ENCODE measurements at places on chromosomes 7 and 10.

GRCh38 chr10:93874309-93875031, 19.3 kb upstream of the SLC35G1 start:
- no peak for DNase-seq

DNA sequence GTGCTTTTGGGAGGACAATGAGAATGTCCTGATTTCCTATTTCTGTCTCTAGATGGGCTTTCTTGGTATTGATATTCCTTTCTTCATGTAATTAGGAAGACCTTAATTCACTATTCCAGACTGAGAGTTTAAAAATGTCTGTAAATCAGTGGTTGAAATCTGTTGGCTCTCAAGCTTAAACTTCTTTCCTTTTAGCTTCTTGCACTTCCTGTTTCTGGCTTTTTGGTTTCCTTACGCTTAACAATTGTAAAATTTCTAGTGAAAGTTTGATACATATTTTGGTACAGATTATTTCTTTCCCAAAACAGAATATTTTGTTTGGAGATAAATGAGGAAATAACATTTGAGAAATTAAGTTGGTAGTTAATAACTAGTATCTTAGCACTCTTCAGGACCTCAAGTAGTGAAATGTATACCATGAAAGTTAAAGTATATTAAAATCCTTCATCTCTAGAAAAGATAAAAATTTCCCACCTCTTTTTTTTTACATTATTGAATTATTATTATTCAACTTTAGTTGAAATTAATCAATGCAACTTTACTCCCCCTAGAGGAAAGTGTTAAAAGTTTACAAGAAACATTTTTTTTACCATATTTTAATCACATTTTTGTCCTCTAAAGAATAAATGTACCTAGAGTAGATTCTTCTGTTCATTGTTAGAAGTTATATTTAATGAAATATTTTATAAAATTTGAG, 137.2 kb downstream of the PHTF2 start:
- DNase-seq: no peak

GRCh38 chr10:61765176-61766087, 102.7 kb downstream of the CABCOCO1 start:
- no peak for DNase-seq

GRCh38 chr10:102595293-102595692, 49.0 kb upstream of the TRIM8 start:
- no peak for DNase-seq

DNA sequence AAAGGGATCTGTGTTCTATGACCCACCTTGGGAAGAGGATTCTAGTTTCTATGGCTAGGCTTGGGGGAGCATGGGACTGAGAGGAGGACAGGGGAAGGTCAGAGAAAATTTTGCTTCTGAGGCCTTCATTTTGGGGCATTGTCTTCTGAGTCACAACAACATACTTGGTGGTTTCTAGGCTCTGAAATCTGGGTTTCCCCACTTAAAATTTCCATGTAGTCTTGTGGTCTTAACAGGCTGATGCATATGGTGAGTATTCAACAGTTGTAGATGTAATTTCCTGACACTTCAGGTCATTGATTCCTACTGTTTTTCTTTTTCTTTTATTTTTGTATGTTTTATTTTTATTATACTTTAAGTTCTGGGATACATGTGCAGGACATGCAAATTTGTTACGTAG, 88.5 kb downstream of the ANKRD7 start:
- no peak for DNase-seq

DNA sequence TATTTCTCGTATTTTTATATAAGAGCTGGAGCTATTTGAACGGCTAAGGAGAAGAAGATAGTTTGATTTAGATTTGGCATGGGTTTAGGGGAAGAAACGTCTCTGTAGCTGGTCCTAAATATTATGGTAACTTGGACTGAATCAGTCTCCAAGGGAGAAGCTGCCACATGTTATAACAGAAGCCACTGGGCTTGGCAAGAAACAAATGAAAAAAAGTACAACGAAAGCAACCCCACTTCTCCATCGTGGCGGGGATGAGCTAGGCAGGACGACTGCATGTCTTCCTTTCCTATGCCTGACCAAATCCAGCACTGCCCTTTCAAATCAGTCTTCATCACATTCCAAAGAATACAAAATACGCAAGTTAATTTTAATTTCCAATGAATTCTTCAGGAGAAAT, 196.7 kb upstream of the KLF14 start:
- no peak for DNase-seq

GRCh38 chr10:21523557-21524008, 1.9 kb downstream of the SKIDA1 start:
- DNase-seq: no peak

- peak; percentile 18 for DNase-seq
Observed at GRCh38 chr10:3775696-3776551, 9.1 kb downstream of the KLF6 start.

- no peak for DNase-seq
Observed at GRCh38 chr7:97305589-97305988, 188.1 kb downstream of the SDHAF3 start.

- peak; percentile 82 for DNase-seq
Observed at GRCh38 chr7:99392659-99393354, 15.6 kb downstream of the PDAP1 start.

- peak; percentile 21 for DNase-seq
Observed at GRCh38 chr7:94656925-94657731, 1.2 kb upstream of the SGCE start.

- no peak for DNase-seq
Observed at GRCh38 chr10:20887706-20888555, 9.2 kb downstream of the NEBL start.

GRCh38 chr10:132940791-132941465, 1.4 kb downstream of the CFAP46 start:
- no peak for DNase-seq

DNA sequence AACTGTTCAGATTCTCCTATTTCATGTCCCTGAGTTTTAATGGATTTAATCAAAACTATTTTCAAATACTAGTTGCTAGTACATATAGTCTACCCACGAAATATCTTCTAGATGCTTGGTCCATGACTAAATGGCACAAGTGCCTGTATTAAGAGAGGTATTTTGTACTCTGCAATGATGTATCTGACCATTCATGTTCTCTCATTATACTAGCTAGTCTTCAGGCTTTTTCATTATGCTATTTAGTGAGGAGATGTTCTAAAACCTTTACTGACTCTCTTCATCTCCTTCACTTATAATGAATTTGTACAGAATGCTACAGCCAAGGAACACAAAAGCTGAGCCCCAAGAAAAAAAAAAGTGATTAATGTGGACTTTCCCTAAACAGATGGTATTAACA, 222.5 kb downstream of the AHR start:
- no peak for DNase-seq

DNA sequence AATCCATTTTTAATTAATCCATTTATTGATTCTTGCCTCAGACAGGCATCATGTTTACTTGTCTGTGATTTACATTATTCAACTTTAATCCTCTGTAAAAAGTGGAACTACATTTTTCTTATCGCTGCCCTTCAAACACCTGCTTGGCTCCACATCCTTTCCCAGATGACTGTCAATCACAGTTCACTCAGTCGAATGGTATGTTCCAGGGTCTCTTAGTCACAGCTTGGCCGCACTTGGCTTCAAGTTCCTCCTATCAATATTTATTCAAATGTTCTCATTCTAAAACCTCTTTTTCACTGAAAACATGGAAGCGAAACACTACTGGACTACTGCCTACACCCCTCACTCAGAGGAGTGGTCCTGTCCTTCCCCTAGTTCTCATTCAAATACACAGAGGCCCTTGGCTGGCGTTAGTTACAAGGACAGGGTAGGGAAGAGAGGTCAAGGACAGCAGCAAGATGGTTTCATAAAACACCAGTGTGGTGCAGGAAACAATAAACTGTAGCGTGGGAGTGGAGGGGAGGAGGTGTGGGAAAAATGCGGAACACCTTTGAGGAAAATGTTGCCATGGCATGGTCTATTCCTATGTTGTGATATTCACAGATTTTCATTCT, 143.2 kb downstream of the USP6NL start:
- no peak for DNase-seq

- no peak for DNase-seq
Observed at GRCh38 chr7:106590209-106590816, 70.6 kb downstream of the CCDC71L start.

GRCh38 chr10:110151467-110151866, 55.9 kb upstream of the MXI1 start:
- DNase-seq: no peak

- no peak for DNase-seq
Observed at GRCh38 chr10:12597788-12598765, 248.7 kb downstream of the CAMK1D start.

GRCh38 chr10:200405-200804, 65.2 kb downstream of the ZMYND11 start:
- DNase-seq: no peak

GRCh38 chr7:156230576-156230975, 410.0 kb upstream of the RNF32 start:
- DNase-seq: no peak

GRCh38 chr10:2948127-2948854, 119.1 kb upstream of the PFKP start:
- DNase-seq: no peak

GRCh38 chr7:21251151-21251800, 176.6 kb upstream of the SP4 start:
- DNase-seq: no peak

DNA sequence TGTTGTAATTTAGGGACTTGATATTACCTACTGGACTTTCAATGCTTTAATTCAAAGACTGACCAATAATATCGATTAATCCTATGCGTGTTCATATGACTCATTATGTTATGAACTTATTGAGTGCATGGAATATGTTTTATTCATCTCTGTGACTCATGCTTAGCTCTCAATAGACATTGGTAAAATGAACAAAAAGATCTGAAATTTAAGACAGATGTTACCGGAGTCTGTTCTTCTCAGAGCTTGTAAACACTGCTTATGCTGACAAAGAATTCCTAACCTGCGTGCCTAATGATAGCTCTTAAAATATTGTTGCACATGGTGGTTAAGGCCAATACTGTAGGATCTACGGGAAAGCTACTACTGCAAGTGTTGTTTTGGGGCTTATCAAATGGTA, 131.5 kb upstream of the ACBD5 start:
- no peak for DNase-seq

DNA sequence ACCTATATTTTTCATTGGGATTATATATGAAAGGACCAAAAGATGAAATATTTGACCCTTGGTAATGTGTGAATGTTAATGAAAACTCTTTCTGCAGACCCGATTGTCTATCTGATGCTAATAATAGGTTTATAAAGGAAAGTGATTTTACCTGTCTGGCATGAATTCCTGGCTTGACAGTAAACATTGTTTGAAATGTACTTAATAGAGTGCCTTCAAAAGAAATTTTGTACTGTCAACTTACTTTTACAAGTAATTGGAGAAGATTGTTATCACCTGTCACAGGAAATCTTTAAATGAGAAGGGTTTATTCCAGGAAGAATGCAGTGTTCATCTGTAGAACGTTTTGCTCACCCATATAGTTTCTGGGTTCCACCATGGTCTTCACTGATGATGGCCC, 588.2 kb downstream of the INHBA start:
- no peak for DNase-seq

- DNase-seq: no peak
Observed at GRCh38 chr7:27928001-27928400, 188.0 kb downstream of the TAX1BP1 start.

- no peak for DNase-seq
Observed at GRCh38 chr7:55526770-55527169, 45.5 kb downstream of the VOPP1 start.

- no peak for DNase-seq
Observed at GRCh38 chr10:102523250-102524029, 19.7 kb downstream of the SUFU start.

- no peak for DNase-seq
Observed at GRCh38 chr10:94803307-94803706, 40.8 kb downstream of the CYP2C19 start.

- DNase-seq: no peak
Observed at GRCh38 chr10:54866666-54867065, 65.6 kb upstream of the PCDH15 start.

GRCh38 chr10:30371954-30372353, 22.9 kb upstream of the MTPAP start:
- no peak for DNase-seq

GRCh38 chr10:10776363-10776762, 241.3 kb upstream of the CELF2 start:
- no peak for DNase-seq

DNA sequence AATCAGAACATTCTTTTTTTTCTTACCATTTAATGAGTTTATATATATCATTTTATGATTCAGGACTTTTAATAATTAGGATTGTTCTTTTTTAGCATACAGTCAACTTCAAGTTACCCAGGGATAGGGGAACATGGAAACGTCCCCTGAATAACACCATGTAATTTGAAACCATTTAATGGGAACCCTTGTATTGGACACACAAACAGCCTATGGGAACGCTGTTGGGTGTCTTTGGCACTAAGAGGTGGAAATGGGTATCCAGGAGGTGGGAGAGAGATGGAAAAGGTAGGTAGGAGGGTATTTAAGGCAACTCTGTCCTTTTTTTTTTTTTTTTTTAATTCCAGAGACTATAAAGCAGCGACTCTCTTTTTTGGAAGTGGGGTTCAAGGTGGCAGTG, 2.6 kb downstream of the LUC7L2 start:
- DNase-seq: no peak

DNA sequence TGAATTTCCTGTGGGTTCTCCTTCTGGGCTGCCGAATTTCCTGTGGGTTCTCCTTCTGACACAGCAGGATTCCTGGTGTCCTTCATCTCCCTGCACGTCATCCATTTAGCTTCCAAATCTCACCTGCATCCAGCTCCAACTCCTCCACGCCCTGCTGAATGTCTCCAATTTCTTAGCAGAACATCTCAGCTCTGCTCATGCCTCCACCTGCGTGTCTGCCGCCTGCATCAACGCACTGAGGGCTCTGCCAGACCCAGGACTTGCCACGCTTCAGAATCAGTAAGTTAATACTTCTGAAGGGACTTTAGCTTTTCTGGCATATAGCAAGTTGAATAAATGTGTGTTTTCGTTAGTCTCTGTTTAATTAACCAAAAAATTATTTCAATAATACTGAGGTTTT, 31.1 kb upstream of the VIPR2 start:
- DNase-seq: no peak

- DNase-seq: no peak
Observed at GRCh38 chr10:69061305-69062161, 26.4 kb upstream of the SRGN start.

- no peak for DNase-seq
Observed at GRCh38 chr7:66176914-66177313, 28.2 kb upstream of the TPST1 start.

- DNase-seq: no peak
Observed at GRCh38 chr10:68516766-68517165, 10.6 kb downstream of the SLC25A16 start.

- no peak for DNase-seq
Observed at GRCh38 chr10:126598009-126598408, 72.5 kb downstream of the C10orf90 start.

DNA sequence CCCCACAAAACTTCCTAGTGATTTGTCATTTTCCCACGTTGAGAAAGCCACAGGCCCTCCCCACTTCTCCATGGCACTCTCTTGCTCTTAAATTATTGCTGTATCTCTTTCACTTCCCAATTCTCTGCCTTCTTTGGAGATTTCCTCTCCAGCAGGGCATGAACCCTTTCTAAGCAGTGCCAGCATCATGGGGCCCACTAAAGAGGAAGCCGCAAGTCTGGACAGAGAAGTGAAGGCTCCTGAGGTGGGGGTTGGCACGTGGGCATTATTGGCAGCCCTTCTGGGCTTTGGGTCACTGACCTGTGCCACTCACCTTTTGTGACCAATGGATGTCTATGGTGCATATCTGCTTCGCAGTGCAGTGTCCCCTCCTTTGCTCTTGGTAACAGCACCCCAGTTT, 97.7 kb upstream of the TCF7L2 start:
- DNase-seq: no peak

- DNase-seq: no peak
Observed at GRCh38 chr7:71454981-71455380, 323.0 kb downstream of the GALNT17 start.

Data from stimulated activated CD4-positive, alpha-beta T cell treated with anti-CD3 and anti-CD28 coated beads, Interleukin-2, amount 100 ng/mL, for 24 hours (primary cell).